Glutamatergic neuron (in vitro differentiated cells): ENCODE measurements at places on chromosomes 5 and 9. TPM values are rescaled to one million over a fixed set of nuclear protein-coding genes. Genes with fewer than 3 reads are reported as not detected.

AGXT2 gene
- not detected for total RNA-seq

AQP3 gene
- total RNA-seq = 2.9 TPM

ENC1 gene
- 302 TPM for total RNA-seq

CCDC152 gene
- total RNA-seq = 13.4 TPM

PTGES gene
- 1.0 TPM for total RNA-seq

C5orf52 gene
- total RNA-seq = not detected

OBP2B gene
- total RNA-seq = not detected

SHOC1 gene
- not detected for total RNA-seq

WDR38 gene
- not detected for total RNA-seq

PCDHA10 gene
- 47.7 TPM for total RNA-seq

NOP16 gene
- 18.6 TPM for total RNA-seq

LIX1 gene
- not detected for total RNA-seq

PHYHD1 gene
- total RNA-seq = 4.4 TPM

DNA sequence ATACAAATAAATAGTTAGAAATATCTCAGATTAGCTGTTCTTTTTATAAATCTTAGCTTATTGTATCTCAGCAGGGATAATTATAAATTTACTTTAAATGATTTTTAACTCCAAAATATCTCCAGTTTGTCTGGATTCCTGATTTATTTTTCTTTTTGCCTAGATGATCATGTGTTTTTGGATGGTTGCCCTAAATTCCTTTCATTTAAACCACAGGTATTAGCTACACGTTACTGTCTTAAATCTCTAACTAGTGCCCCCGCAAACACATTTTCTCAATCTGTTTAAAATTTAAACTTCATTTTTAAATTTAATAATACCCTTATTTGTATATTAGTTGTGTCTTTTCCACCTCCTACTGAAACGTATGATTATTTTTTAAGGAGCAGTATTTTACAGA is 5.6 kb downstream of the FER start:
- peaks cover 10% of the 10 kb centered on the region for H3K4me1 ChIP-seq
- H3K36me3 ChIP-seq = no peaks in the 10 kb centered on the region
- H3K4me3 ChIP-seq = no peak overlapping the region
- no peak for DNase-seq
- no peak overlapping the region for H3K27ac ChIP-seq

- DNase-seq = no peak
- H3K27me3 ChIP-seq = no peaks in the 10 kb centered on the region
- H3K36me3 ChIP-seq = no peaks in the 10 kb centered on the region
- no peak overlapping the region for H3K4me3 ChIP-seq
Observed at GRCh38 chr5:118111956-118112355, 876.4 kb downstream of the DTWD2 start.

- H3K27ac ChIP-seq = no peak overlapping the region
- peaks cover 82% of the 10 kb centered on the region for H3K4me1 ChIP-seq
- no peak overlapping the region for H3K4me3 ChIP-seq
Observed at GRCh38 chr5:124736082-124736804, 10.2 kb downstream of the ZNF608 start.

- H3K4me3 ChIP-seq = no peak overlapping the region
- no peak overlapping the region for H3K27ac ChIP-seq
- DNase-seq = no peak
- H3K4me1 ChIP-seq = no peaks in the 10 kb centered on the region
Observed at GRCh38 chr9:14366076-14366475, 52.1 kb upstream of the NFIB start.

GRCh38 chr9:16136961-16137360 is 584.1 kb downstream of the CCDC171 start:
- H3K27ac ChIP-seq = no peak overlapping the region
- no peaks in the 10 kb centered on the region for H3K36me3 ChIP-seq
- peaks cover 1% of the 10 kb centered on the region for H3K27me3 ChIP-seq

- no peaks in the 10 kb centered on the region for H3K36me3 ChIP-seq
- H3K4me3 ChIP-seq = no peak overlapping the region
- H3K27ac ChIP-seq = no peak overlapping the region
Observed at GRCh38 chr5:156534085-156534484, 207.1 kb downstream of the SGCD start.

GRCh38 chr9:12212860-12213259 is 480.3 kb upstream of the TYRP1 start:
- H3K36me3 ChIP-seq = no peaks in the 10 kb centered on the region
- H3K27me3 ChIP-seq = no peaks in the 10 kb centered on the region
- no peak overlapping the region for H3K27ac ChIP-seq
- H3K4me3 ChIP-seq = no peak overlapping the region
- DNase-seq = no peak
- H3K4me1 ChIP-seq = no peaks in the 10 kb centered on the region

DNA sequence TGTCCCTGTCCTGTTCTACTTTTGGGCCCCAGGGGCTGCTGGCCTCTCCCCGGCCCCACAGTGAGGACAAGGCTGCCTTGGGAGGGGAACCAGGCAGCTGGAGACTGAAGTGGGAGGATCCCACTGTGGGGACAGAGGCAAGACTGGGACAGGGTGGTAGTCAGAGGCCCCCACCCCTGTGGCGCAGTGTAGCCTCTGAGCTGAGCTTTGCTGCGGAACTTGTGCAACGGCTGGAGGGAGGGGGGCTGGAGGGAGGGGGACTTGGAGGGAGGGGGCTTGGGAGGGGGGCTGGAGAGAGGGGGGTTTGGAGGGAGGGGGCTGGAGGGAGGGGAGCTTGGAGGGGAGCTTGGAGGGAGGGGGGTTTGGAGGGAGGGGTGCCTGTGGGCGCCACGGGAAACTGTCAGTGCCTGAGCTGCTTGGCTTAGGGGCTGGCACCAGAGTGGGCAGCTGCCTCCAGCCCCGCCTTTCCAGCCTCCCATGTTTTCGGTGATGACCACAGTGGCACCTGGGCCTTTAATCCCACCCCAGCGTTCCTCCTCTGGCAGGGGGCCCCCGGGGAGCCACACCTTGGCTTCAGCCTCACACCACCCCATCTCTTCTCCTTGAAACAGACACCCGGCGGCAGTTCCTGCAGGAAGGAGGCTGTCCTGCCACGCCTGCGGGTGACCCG is 2.3 kb upstream of the FUT7 start:
- DNase-seq = no peak
- H3K4me3 ChIP-seq = no peak overlapping the region
- H3K27ac ChIP-seq = no peak overlapping the region
- H3K27me3 ChIP-seq = peaks cover 10% of the 10 kb centered on the region

DNA sequence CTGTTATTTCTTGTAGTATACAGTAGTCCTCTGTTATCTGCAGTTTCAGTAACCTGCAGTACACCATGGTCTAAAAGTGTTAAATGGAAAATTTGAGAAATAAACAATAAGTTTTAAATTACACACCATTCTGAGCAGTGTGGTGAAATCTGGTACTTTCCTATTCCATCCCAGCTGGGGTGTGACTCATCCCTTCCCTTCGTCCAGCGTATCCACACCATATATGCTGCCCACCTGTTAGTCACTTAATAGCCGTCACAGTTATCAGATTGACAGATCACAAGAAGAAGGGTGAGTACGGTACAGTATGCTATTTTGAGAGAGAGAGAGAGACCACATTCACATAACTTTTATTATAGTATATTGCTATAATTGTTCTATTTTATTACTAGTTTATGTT is 28.9 kb downstream of the FAM151B start:
- DNase-seq = no peak
- no peaks in the 10 kb centered on the region for H3K4me1 ChIP-seq
- no peaks in the 10 kb centered on the region for H3K27me3 ChIP-seq
- H3K4me3 ChIP-seq = no peak overlapping the region
- no peaks in the 10 kb centered on the region for H3K36me3 ChIP-seq
- no peak overlapping the region for H3K27ac ChIP-seq

- peaks cover 8% of the 10 kb centered on the region for H3K4me1 ChIP-seq
- no peak for DNase-seq
- H3K36me3 ChIP-seq = no peaks in the 10 kb centered on the region
Observed at GRCh38 chr9:136532799-136533774, 12.8 kb downstream of the NOTCH1 start.

GRCh38 chr5:179337796-179338676 is 7.2 kb downstream of the ADAMTS2 start:
- H3K27ac ChIP-seq = no peak overlapping the region
- no peak for DNase-seq
- H3K4me3 ChIP-seq = no peak overlapping the region
- H3K36me3 ChIP-seq = no peaks in the 10 kb centered on the region
- H3K4me1 ChIP-seq = peaks cover 13% of the 10 kb centered on the region

DNA sequence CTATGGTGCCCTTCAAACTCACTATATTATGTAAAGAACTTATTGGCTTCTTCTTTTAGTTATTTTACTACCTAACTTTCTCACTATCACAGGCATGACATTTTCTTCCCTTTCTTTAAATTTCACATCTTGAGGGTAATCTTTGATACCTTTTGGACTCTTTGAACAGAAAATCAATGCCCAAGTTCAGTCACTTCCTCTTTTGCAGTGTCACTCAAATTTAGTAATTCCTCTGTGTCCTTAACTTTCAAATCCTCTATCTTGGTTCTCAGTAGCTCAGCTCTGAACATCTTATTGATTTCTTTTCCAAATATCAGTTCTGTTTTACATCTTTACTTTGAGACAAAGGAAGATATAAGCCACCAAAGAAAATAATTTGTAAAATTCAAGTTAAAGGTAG is 25.5 kb downstream of the CNTLN start:
- H3K27ac ChIP-seq = no peak overlapping the region
- H3K4me1 ChIP-seq = no peaks in the 10 kb centered on the region
- no peak for DNase-seq
- H3K36me3 ChIP-seq = peaks cover 7% of the 10 kb centered on the region

- H3K4me3 ChIP-seq = peak overlapping the region; percentile 34
- H3K27me3 ChIP-seq = peaks cover 15% of the 10 kb centered on the region
- peak overlapping the region; percentile 66 for H3K27ac ChIP-seq
- H3K36me3 ChIP-seq = no peaks in the 10 kb centered on the region
- no peak for DNase-seq
Observed at GRCh38 chr9:129184596-129185122, 6.6 kb upstream of the IER5L start.

GRCh38 chr9:89454498-89455355 is 43.2 kb downstream of the SEMA4D start:
- peaks cover under 1% of the 10 kb centered on the region for H3K36me3 ChIP-seq
- peaks cover 15% of the 10 kb centered on the region for H3K27me3 ChIP-seq
- no peak overlapping the region for H3K27ac ChIP-seq
- no peak overlapping the region for H3K4me3 ChIP-seq

DNA sequence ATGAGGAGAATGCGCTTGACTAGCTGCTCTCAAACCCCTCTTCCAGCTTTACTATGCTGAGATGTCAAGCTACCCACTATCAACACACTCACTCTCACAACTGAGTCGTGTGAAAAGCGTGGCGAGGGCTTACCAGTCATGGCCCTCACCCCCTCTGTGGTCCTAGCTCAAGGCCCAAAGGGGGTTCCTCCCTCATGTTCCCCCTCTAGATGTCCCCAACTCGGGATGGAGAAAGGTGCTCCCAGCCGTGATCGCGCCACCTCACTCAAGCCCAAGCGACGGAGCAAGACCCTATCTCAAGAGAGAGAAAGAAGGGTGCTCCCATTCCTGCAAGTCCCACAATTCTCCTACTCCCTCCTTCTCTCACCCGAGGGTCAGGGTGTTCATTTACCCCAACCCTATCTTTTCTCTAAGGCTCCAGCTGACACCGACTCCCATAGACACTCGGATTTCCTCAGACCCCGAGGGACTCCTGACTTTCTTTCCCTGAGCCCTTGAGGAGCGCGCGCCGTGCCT is 559 bp downstream of the SLC38A9 start:
- H3K27me3 ChIP-seq = peaks cover 4% of the 10 kb centered on the region
- peak overlapping the region; percentile 91 for H3K27ac ChIP-seq
- no peak for DNase-seq
- H3K36me3 ChIP-seq = peaks cover 1% of the 10 kb centered on the region

GRCh38 chr9:15531380-15531779 is 20.6 kb upstream of the PSIP1 start:
- H3K36me3 ChIP-seq = no peaks in the 10 kb centered on the region
- H3K27ac ChIP-seq = no peak overlapping the region
- no peaks in the 10 kb centered on the region for H3K4me1 ChIP-seq
- H3K4me3 ChIP-seq = no peak overlapping the region
- no peaks in the 10 kb centered on the region for H3K27me3 ChIP-seq

- no peaks in the 10 kb centered on the region for H3K36me3 ChIP-seq
- DNase-seq = no peak
- H3K27me3 ChIP-seq = no peaks in the 10 kb centered on the region
- no peak overlapping the region for H3K27ac ChIP-seq
- peaks cover 7% of the 10 kb centered on the region for H3K4me1 ChIP-seq
Observed at GRCh38 chr9:115524453-115525059, 406.6 kb upstream of the TNC start.

- DNase-seq = no peak
- no peak overlapping the region for H3K27ac ChIP-seq
- H3K4me1 ChIP-seq = peaks cover 6% of the 10 kb centered on the region
- peaks cover 4% of the 10 kb centered on the region for H3K36me3 ChIP-seq
Observed at GRCh38 chr5:38446029-38446522, 110.4 kb downstream of the LIFR start.

DNA sequence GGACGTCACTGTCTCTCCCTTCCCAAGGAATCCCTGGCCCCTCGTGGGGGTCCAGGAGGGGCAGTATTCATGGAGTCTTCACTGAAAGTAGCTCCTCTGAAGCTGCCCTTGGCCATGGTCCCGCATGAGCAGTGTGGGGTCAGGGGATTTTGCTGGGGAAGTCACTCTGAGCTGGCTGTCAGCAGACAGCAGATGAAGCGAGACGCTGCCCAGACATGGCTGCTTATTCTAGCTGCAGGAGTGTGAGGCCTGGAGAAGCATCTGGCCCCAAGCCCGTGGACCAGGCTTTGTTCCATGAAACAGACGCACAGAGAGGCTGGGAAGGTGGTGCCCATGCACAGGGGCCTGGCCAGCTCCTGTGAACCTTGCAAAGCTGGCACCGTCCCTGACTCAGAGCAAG is 21.5 kb upstream of the ASS1 start:
- H3K36me3 ChIP-seq = peaks cover 8% of the 10 kb centered on the region
- H3K27me3 ChIP-seq = peaks cover 22% of the 10 kb centered on the region
- H3K4me3 ChIP-seq = no peak overlapping the region
- DNase-seq = no peak
- H3K27ac ChIP-seq = peak overlapping the region; percentile 28

GRCh38 chr5:150412319-150413175 is at the start of gene CD74:
Gene CD74, minus strand, starts transcription at chr5:150412910. Its CDS starts 161 bp downstream, at chr5:150412749.
- peaks cover 2% of the 10 kb centered on the region for H3K27me3 ChIP-seq
- peak; percentile 52 for DNase-seq
- H3K27ac ChIP-seq = no peak within 1 kb of the TSS
- peaks cover 8% of the 10 kb centered on the region for H3K4me1 ChIP-seq
- H3K36me3 ChIP-seq = no peaks in the 10 kb centered on the region
- H3K4me3 ChIP-seq = peak within 1 kb of the TSS; percentile 42

GRCh38 chr9:18058564-18059442 is 415.1 kb upstream of the ADAMTSL1 start:
- no peaks in the 10 kb centered on the region for H3K27me3 ChIP-seq
- H3K27ac ChIP-seq = no peak overlapping the region
- no peak for DNase-seq
- no peaks in the 10 kb centered on the region for H3K36me3 ChIP-seq
- H3K4me1 ChIP-seq = no peaks in the 10 kb centered on the region
- no peak overlapping the region for H3K4me3 ChIP-seq

GRCh38 chr5:22855824-22856223 is 2.7 kb upstream of the CDH12 start:
- H3K36me3 ChIP-seq = no peaks in the 10 kb centered on the region
- H3K27me3 ChIP-seq = peaks cover 2% of the 10 kb centered on the region

- no peak overlapping the region for H3K27ac ChIP-seq
- no peaks in the 10 kb centered on the region for H3K27me3 ChIP-seq
- peaks cover 3% of the 10 kb centered on the region for H3K4me1 ChIP-seq
- no peak overlapping the region for H3K4me3 ChIP-seq
- no peaks in the 10 kb centered on the region for H3K36me3 ChIP-seq
- DNase-seq = no peak
Observed at GRCh38 chr9:135320943-135321342, 158.6 kb upstream of the PPP1R26 start.
